ENCODE measurements at places on chromosomes 1 and 21.

GRCh38 chr1:43836267-43836951, 97.2 kb upstream of the ARTN start:
- peak; percentile 63 for DNase-seq

- DNase-seq = no peak
Measured at GRCh38 chr1:153347856-153348255, 785 bp downstream of the PGLYRP4 start.

- no peak for DNase-seq
Measured at GRCh38 chr1:157279138-157279801, 141.1 kb upstream of the ETV3 start.

GRCh38 chr1:98049370-98050135, 128.7 kb upstream of the DPYD start:
- DNase-seq = no peak

DNA sequence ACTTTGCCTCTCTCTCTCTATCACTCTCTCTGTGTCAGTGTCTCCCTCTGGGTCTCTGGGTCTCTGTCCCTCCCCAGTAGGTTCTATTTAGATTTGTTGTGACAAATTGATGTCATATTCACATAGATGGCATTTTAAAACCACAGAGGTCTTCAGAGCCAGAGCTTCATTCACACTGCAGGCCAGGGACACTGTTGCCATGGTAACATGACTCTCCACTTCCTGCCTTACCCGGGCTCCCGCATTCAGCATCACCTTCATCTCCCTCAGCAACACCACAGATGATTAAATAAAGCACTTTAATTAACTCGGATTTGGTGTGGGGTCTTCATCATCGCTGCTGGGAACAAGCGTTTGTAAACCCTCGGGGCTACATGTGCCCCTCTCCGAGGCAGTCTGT, 132.6 kb downstream of the ETS2 start:
- no peak for DNase-seq

GRCh38 chr1:13583595-13583965, at the start of gene PDPN:
TSS of gene PDPN (plus strand) at chr1:13583832. CDS start at chr1:13584034, 202 bp downstream.
- no peak for DNase-seq

- no peak for DNase-seq
Measured at GRCh38 chr1:235129774-235130570, 1.3 kb upstream of the TOMM20 start.

- DNase-seq = no peak
Measured at GRCh38 chr1:113647164-113647563, 112.1 kb downstream of the PHTF1 start.

DNA sequence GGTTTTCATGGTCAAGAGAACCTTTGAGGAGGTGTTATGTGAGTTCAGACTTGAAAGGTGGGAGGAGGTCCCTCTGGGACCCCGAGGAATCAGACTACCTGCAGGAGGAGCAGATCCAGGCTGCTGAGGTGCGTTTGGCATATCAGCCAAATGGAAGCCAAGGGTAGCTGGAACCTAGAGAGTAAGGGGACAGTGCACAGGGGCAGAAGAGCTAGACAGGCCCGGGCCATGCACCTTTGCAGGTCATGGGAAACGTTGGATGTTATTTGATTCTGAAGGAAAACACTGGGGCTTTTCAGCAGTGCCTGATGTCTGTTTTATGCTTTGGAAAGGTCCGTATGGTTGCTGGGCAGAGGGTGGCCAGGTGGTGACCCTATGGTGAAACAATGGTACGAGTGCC, 169.2 kb downstream of the PGBD5 start:
- DNase-seq = no peak

DNA sequence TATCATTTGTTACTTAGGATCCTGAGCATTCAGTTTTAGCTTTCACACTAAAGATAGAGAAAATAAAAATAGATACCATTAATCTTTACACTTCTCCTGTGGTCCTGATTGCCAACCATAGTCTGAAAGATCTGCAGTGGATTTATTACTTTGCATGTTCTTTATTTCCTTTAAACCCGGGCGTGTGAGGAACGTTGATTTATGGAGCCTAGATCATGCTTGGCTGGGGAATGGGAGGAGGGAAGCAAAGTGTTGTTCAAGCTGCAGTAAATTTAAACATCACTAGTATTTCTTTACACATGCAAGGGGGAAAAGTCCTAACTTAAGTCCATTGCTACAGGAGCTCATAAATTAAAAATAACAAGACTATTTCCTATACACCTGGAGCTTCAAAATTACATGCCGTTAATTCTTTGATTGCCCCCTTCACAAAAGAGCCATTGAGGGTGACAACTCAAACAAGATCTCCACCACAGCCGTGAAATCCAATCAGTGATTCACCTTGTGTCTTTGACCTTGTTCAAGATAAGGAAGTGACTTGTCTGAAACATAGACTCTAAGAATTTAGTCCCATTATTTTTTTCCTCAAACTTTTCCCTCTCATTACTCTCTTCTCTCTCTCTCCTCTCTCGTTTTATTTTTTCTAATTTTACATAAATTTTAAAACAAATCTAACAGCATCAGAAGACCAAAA, 282.7 kb downstream of the KIF26B start:
- DNase-seq = no peak

DNA sequence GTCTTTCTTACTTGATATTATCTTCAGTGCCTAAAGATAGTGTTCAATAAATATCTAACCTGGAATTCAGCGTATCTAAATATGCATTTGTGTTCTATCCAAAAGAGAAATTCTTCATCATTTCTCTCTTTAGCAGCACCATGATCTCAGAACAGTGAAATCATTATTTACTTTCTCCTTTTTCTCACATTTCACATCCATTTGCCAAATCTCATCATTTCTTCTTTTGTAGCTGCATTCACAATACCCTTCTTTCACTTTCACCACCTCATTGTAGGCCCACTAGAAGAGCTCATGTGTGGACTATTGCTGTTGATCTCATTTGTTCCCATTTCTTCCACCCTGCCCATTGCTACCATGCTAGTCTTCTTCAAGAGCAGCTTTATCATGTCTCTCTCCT, 178.0 kb downstream of the PHTF1 start:
- no peak for DNase-seq

- DNase-seq = no peak
Measured at GRCh38 chr1:119791377-119791776, 19.9 kb downstream of the REG4 start.

- no peak for DNase-seq
Measured at GRCh38 chr21:33013626-33014025, 12.1 kb upstream of the OLIG2 start.

GRCh38 chr1:40592107-40592803, 60.8 kb downstream of the ZNF684 start:
- no peak for DNase-seq

GRCh38 chr1:84665703-84666317, 24.5 kb downstream of the SSX2IP start:
- no peak for DNase-seq

Data from stimulated activated CD4-positive, alpha-beta T cell treated with anti-CD3 and anti-CD28 coated beads, Interleukin-12 subunit alpha, Interleukin-12 subunit beta, amount 100 ng/mL, for 4 hours (primary cell).